ENCODE measurements at places on chromosomes 12 and 14. TPM values are rescaled to one million over a fixed set of nuclear protein-coding genes. Genes with fewer than 3 reads are reported as not detected.

The CTSG gene
- total RNA-seq = not detected

The NGB gene
- not detected for total RNA-seq

The MYH6 gene
- total RNA-seq = not detected

The DDX51 gene
- 17.8 TPM for total RNA-seq

The MYBPC1 gene
- total RNA-seq = not detected

The C12orf54 gene
- 5.7 TPM for total RNA-seq

The ACVRL1 gene
- total RNA-seq = not detected

The CLEC6A gene
- not detected for total RNA-seq

The NELL2 gene
- total RNA-seq = 0.07 TPM

The RPS6KL1 gene
- 3.1 TPM for total RNA-seq

The PELI2 gene
- not detected for total RNA-seq

DNA sequence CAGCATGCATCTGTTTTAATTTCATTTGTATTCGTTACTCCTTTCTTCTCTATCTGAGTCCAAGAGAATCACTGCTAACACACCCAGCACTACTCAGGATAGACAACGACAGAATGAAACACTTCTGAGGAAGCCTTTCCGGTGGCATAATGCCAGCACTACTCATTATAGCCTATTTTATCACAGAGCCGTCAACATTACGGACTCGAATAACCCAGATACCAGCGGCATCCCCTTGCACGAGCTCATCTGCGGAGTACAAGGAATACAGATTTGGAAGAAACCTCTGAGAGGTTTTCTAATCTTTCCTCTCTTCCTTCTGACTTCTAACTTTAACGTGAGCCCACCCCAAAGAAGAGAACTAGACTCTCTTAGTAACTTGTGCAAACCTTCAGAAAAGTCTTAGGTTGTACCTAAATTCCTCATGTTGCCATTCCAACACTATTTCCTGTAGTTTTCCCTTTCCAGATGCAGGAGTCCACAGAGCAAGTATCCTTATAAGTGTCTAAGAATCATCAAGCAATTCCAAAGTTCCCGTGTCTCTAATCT is 248.1 kb downstream of the APAF1 start:
- no peak for DNase-seq

DNA sequence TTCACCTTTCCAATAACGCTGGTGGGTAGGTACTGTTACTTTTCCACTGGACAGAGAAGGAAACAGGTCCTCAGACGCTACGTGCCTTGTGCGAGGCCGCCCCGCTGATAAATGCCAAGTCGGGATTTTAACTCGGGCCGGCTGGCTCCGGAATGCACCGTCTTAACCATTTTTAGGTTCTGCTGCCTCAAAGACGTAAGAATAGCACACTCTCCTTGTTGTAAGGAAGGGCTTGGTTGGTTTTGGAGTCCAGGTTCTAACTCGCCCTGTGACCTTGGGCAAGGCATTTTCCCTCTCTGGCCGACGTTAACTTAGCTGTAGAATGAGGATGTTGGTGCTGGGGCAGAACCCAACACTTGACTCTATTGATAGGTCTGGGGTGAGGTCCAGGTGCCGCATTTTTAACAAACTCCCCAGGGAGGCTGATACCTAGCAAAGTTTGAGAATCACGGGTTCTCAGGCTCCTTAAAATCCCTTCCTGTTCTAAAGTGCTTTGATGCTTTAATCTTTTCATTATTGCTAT is 814 bp downstream of the ANKRD13A start:
- DNase-seq = no peak

- peak; percentile 78 for DNase-seq
These were observed 19.8 kb upstream of the DCN start for GRCh38 chr12:91202390-91202789.

DNA sequence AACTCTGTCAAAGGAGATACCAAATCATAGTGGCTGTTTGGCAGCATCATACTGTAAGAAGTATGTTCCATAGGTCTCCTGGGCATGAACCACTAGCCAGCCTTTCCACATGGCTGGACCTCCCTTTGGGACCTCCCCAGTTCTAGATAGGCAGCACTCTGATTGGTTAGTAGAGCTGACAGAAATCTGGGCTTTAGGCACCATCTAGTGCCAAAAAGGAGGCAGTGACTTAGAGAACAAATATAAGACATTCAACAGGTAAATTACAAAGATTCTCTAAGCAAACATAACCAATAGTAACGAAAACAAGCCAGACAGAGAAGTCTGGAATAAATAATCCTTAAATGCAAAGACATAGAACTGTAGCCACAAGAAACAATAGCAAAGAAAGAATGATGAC is 148.0 kb upstream of the PDE3A start:
- DNase-seq = no peak

DNA sequence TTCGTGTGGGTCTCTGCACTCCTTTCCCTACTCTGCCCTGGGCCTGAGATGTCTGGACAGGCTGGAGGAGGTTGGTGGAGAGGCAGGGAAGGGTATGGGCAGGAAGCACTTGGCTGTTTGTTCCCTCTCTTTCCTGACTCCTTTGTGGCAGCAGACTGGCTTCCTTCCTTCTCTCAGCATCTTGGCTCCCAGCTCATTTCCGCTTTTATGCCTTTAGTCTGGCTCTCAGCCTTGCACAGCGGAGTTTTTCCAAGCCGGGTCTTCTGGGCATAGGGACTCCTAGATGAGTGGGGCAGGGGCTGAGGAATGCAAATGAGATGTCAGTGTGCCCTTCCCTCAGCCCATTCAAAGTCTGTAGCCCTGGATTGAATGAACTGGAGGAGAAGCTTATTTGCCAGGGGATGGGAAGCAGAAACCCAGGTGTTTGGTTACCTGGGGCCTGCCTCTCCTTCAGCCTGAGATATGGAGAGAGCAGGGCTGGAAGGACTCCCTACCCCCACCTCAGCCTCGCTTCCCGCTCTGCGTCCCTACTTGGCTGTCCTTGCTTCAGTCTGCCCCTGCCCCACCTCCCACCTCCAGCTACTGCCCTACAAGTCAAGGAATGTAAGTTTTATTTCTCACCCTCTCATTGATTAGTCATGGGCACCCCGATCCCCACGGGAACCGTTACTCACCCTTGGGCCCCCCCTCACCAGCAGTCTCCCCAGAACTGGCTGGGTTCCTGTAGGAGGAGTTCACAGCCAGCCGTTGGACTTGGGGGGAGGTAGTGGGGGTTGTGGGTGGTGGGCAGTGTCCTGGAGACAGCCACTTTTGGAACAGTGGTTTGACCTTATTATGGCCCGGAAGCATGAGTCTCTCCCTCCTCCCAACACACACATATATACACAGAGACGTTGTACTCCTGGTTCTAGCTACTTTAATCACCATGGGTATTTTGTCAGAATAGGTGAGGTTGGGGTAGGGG is 9.3 kb upstream of the ITGA5 start:
- no peak for DNase-seq

DNA sequence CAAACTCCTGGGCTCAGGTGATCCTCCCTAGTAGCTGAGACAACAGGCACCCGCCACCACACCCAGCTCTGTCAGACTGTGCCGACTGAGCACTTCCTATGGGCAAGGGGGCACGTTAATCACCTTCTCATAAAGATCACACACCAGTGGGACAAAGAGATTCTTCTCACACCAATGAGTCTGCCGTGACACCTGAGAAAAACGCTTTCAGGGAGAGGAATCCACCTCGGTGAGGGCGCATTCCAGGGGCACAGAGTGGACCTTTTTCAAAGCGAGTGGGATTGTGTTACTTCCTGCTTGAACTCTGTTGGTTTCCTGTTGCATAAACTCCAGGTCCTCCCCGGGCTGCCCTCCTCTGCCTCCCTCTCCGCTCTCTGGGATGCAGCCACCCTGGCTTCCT is 17.5 kb upstream of the SCARB1 start:
- DNase-seq = no peak

GRCh38 chr14:73289308-73289707 is 52.0 kb downstream of the PAPLN start:
- no peak for DNase-seq

DNA sequence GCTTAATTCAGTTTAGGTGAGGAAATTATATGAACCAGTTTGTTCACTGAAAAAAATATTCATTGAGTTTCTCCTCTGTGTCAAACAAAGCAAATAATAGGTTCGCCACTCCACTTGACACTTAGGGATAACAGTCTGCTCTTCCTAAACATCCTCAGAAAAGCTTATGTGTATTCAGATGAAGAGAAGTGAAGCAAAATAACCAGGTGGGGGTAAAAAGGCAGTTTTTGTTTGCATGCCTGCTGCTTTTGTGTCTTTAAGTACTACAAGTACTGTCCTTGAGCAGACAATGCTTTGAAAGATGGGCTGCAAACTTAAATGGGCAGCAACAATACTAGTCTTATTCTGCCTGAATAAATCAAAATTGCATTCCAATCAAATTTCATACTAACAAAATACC is 910.7 kb upstream of the MDGA2 start:
- no peak for DNase-seq

GRCh38 chr12:31369712-31370521 is 44.0 kb upstream of the SINHCAF start:
- peak; percentile 65 for DNase-seq

- peak; percentile 76 for DNase-seq
These were observed at the start of the genes LRRIQ1 and TSPAN19 for GRCh38 chr12:85036234-85036707. Gene LRRIQ1, plus strand, starts transcription at chr12:85036351. Its CDS starts 1,826 bp downstream, at chr12:85038177. Gene TSPAN19, minus strand, starts transcription at chr12:85036277. Its CDS starts 6,331 bp downstream, at chr12:85029946.

DNA sequence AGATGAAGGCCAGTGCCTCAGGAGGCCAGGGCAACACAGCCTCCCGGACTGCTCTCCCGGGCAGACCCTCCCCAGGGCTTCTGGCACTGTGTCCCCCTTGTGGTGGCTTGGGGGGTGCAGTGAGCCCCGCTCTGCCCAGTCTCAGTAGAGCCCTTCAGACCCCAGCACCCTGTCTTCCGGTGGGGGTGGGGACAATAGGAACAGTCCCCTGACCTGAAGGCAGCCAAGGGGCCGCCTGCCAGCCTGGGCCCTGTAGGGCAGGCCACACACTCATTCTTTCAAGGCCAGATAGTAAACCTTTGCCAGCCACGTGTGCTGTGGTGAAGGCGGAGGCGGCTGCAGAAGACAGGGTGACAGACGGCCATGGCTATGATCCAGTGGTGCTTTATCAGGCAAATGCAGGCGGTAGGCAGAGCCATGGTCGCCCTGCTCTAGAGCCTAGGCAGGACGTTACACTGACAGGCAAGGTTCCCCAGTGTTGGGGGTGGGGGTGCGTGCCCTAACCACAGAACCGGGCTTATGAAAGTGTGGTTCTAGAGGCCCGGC is 15.0 kb downstream of the ZFYVE21 start:
- no peak for DNase-seq

- no peak for DNase-seq
These were observed 112.0 kb downstream of the SLC5A8 start for GRCh38 chr12:101097829-101098580.

- DNase-seq = no peak
These were observed 7.4 kb downstream of the SMAGP start for GRCh38 chr12:51262758-51263177.

- DNase-seq = no peak
These were observed 239.4 kb upstream of the TMTC1 start for GRCh38 chr12:30023186-30023585.

DNA sequence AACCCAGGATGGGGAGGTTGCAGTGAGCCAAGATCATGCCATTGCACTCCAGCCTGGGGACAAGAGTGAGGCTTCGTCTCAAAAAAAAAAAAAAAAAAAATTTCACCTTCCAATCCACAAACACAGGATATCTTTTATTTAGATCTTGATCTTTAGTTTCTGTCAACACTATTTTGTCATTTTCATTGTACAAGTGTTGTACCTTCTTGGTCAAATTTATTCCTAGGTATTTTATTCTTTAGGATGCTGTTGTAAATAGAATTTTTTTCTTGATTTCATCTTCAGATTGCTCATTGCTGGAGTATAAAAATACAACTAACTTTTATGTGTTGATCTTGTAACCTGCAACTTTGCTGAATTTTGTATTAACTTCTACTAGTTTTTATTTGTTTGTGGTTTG is 60.8 kb downstream of the ARHGAP5 start:
- no peak for DNase-seq

GRCh38 chr12:42819846-42820245 is 230.3 kb upstream of the PRICKLE1 start:
- DNase-seq = peak; percentile 11

- no peak for DNase-seq
These were observed 12.7 kb downstream of the ERC1 start for GRCh38 chr12:1003600-1004271.

GRCh38 chr14:41285186-41285748 is 321.4 kb upstream of the LRFN5 start:
- peak; percentile 5 for DNase-seq

DNA sequence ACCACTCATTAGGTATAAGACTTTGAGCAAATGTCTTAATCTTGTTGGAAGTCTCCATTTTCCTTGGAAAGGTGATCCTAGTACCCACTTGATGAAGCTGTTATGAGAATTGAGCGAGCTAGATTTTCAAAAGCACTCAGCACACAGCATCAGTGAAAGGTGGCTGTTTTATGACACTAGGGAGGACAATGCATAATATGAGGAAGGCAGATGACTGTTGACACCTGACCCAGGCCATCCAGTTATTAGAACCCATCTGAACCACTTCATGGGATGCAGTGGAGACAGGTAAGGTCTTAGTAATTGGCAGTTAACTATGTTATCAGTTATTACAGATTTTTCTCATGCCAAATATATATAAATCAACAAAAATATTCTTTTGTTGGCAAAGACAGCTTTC is 369.9 kb upstream of the PDE3A start:
- DNase-seq = no peak

GRCh38 chr14:76786601-76787000 is 25.3 kb downstream of the VASH1 start:
- DNase-seq = no peak

DNA sequence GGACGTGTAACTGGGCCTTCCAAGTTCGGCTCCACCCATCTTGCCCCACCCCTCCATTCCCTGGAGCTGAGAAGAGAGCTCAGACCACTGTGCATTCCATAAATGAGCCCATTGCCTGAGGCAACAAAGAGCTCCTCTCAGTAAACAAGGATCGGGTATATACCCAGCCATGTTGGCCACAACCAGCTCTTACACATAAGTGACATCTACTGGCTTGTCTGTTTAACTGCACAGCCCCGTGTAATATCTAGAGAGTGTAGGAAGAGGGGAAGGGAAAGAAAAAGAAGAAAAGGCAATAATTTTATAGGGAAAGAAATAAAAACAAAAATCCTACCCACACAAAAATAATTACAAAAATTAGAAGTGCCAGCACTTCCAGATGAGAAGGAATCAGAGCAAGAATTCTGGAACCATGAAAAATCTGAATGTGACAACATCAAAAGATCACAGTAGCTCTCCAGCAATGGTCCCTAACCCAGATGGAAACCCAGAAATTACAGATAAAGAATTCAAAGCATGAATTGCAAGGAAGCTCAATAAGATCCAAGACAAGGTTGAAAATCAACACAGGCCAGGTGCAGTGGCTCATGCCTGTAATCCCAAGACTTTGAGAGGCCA is 308.1 kb downstream of the RPAP3 start:
- peak; percentile 52 for DNase-seq

GRCh38 chr12:106941481-106942156 is 14.1 kb upstream of the TMEM263 start:
- DNase-seq = no peak

GRCh38 chr14:73752297-73752992 is 38.3 kb upstream of the PNMA1 start:
- DNase-seq = no peak

All from foreskin keratinocyte (primary cell).